ENCODE measurements at places on chromosomes 4 and X.

DNA sequence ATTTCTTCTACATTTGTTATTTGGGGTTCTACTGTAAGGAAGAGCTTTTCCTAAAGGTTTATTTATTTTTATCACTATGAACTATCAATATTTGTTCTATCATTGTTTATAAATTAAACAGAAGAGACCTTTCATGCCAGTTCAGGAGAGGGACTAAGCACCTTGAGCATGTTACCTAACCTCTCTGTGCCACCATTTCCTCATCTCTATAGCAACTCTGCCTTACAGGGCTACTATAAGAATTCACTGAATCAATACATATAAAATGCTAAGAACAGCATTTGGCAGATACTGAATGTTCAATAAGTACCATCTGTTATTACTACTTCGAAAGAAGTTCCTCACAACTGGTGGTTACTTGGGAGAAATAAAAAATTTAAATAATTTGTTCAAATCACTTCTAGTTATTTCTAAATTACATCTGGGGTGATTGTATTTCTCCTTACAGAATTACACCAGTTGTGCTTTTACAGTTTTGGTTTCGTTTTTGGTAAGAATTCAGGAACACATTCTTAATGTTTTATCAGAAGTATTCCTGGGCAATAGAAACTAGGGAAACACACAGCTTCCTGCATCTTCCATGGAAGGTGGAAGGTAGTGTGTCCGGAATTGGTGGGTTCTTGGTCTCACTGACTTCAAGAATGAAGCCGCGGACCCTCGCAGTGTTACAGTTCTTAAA is 32.9 kb downstream of the EREG start:
- DNase-seq: no peak

- no peak for DNase-seq
Measured at GRCh38 chr4:109957227-109957626, 44.5 kb downstream of the EGF start.

GRCh38 chr4:85734424-85734831 is 259.5 kb downstream of the ARHGAP24 start:
- no peak for DNase-seq

DNA sequence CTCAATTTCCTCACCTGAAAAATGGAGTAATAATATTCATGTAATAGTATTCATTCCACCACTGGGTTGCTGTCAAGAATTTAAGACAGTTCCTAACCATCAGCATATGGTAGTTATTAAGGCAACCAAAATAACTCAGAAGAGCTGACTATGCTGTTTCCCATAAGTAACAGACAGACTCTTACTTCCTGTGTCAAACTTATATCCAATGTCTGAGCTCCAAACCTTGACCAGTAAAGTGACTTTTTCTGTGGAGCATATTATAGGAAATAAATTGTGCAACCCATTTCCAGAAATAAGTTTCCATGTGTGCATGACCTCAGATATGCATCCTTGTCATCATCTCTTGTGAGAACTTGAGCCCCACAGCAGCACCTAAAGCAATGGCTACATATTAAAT is 78.8 kb downstream of the HADH start:
- DNase-seq: no peak

GRCh38 chr4:127622921-127623796 is 9.6 kb upstream of the INTU start:
- no peak for DNase-seq

DNA sequence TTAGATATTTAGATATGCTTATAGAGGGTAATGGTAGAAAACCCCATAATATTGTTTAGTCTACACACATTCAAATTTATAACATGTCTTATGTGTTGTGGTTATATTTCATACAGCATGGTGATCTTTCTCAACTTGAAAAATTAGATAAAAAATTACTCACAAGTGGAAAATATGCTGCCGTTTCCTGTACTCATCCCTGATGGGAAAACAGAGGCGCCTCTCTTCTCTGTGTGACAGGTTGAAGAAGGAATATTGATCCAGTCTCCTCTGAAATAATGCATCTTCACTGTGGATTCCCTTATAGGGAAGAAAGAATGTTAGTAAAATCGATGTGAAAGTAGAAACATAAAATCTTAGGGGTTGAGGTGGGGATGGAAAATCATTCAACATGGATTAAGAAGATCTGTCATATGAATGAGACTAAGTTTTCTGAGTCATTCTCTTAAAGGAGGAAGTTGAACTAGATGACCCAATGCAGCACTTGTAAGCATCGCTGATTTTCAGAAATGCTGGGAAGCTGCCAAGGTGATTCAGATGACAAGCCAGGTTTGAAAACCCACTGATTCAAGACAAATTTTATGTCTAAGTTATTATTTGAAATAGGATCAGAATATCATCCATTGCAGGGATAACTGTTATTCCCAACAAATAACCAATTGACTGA is 70.7 kb downstream of the ANKRD50 start:
- peak; percentile 62 for DNase-seq

DNA sequence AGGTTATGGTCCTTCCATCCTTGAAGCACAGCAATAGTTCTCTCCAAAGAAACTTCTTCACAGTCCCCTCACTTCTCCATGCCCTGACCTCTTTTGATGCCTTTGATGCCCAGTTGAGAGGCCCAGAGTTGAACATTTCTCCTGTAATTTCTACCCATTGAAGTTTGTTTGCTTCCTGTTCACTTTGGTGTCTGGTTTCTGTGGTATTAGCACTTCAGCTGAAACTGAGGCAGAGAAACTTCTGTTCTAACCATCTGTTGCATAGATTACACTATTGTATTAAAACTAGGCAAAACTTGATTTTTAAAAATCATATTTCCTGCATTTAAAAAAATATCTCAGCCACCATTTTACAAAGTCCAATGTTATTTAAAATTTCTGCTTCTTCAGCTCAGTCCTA is 89.8 kb upstream of the ADGRG2 start:
- no peak for DNase-seq

DNA sequence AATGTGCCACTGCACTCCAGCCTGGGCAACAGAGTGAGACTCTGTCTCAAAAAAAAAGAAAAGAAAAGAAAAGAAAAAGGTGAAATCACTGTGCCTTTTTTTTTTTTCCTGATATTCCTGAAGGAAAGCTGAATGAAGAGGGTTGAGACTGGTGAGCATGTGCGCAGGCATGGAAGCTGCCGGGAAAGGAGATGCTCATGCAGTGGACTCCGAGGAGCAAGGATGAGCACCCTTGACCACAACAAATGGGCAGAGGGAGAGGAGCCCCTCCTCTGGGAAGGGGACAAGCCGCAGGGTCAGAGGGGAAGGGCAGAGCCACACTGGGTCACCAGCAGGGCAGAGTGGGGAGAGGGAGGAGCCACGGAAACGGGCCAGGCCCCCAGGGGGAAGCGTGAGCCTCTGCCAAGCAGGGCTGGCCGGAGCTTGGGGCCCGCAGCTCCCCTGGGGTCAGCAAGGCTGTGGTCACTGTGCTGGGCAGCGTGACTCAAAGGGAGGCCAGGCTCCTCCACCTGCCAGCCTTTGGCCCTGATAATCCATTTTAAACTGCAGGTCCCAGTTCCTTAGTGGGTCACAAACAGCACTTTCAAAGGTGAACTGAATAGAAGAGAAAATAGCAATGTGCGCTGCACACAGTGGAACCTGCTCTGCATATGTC is 79.8 kb downstream of the NAT8L start:
- no peak for DNase-seq

- no peak for DNase-seq
Measured at GRCh38 chr4:8281519-8282133, 12.1 kb downstream of the HTRA3 start.

DNA sequence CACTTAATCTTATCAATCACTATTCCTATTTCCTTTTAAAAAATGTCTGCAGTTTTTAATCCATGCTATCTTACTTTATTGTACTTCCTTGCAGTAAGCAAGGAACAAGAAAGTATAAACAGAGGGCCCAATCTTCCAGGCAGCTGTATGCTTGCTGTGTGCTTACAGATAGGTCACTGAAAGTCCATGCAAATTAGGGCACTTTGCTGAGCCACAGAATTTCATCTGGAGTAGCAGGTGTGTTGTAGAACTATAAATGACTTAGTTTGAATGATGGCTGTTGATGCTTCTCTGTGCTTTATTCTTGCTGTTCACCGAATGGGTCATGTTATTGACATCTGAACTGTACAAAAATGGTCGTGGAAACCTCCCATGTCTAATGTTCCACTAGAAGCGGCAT is 154.6 kb downstream of the ATOH1 start:
- DNase-seq: no peak

Measured in HS-27A (cell line).